Activated T-cell treated with anti-CD3 and anti-CD28 coated beads, Interleukin-2, amount 50 U/mL, for 72 hours (primary cell): ENCODE measurements at places on chromosomes 1 and 21. TPM values are rescaled to one million over a fixed set of nuclear protein-coding genes. Genes with fewer than 3 reads are reported as not detected.

Gene RIMKLA
- 1.9 TPM for total RNA-seq

Gene CRABP2
- 2.5 TPM for total RNA-seq

GRCh38 chr1:85578321-85579295 is 2.0 kb upstream of the CCN1 start:
- H3K27me3 ChIP-seq, result peaks cover 78% of the 10 kb centered on the region
- no peak for DNase-seq
- no peak overlapping the region for H3K27ac ChIP-seq
- H3K4me1 ChIP-seq, result peaks cover 23% of the 10 kb centered on the region
- peak overlapping the region; percentile 73 for H3K4me3 ChIP-seq

- no peak overlapping the region for H3K27ac ChIP-seq
- peaks cover 6% of the 10 kb centered on the region for H3K4me1 ChIP-seq
- no peaks in the 10 kb centered on the region for H3K36me3 ChIP-seq
- no peak overlapping the region for H3K4me3 ChIP-seq
Observed at GRCh38 chr1:46041974-46042373, 90.5 kb downstream of the PIK3R3 start.

DNA sequence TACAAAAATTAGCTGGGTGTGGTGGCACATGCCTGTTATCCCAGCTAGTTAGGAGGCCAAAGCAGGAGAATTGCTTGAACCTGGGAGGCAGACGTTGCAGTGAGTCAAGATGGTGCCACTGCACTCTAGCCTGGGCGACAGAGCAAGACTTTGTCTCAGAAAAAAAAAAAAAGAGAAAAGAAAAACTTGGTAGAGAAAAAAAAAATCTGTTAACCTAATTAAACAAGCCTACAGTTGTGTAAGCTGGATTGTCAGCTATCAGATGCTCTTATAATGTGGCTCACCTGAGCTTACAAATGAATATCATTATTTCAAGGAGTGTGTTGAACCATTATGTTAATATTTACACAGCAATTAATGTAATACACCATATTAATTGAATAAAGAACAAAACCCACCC is 26.4 kb upstream of the EYA3 start:
- peak overlapping the region; percentile 32 for H3K4me3 ChIP-seq
- H3K36me3 ChIP-seq, result no peaks in the 10 kb centered on the region
- DNase-seq, result no peak
- H3K27me3 ChIP-seq, result peaks cover 48% of the 10 kb centered on the region
- H3K4me1 ChIP-seq, result peaks cover 27% of the 10 kb centered on the region
- no peak overlapping the region for H3K27ac ChIP-seq

DNA sequence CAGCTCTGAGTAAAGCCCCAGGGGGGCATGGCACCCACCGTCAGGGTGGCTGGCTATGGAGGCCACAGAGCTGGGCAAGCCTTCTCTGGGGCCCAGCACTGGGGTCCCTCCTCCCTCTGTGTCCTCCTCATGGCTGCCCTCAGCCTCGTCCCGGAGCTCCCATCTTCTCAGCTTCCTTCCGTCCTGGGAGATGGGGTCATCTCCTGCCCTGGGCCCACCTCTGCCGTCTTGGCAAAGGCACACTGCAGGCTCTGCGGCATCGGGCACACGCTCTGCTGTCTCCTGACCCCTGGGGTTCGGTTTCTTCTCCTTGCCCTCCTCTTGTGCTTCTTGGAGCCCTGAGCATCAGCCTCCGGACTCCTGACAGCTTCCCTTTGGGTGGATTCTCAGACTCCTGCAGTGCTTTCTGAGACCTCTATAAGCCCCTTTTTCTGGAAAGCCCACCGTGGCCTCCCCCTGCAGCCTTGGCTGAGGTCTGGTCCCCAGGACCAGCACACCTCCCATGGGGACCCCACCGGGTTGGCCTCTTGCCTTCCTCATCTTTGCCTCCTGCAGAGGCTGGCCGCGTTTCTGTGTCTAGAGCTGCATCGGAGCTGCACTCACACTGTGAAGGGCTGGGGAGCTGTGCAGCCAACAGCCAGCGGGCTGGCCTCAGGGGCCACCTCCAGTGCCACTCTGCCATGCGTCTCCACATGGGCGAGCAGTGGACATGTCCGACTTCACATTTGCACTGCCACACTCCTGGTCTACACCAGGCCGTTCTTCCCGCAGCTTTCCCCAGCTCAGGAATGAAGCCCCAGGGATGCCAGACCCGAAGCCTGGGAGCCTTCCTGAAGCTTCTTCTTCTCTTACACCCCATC is 11.6 kb downstream of the UMODL1 start:
- no peak for DNase-seq
- H3K27me3 ChIP-seq, result no peaks in the 10 kb centered on the region
- H3K36me3 ChIP-seq, result no peaks in the 10 kb centered on the region

DNA sequence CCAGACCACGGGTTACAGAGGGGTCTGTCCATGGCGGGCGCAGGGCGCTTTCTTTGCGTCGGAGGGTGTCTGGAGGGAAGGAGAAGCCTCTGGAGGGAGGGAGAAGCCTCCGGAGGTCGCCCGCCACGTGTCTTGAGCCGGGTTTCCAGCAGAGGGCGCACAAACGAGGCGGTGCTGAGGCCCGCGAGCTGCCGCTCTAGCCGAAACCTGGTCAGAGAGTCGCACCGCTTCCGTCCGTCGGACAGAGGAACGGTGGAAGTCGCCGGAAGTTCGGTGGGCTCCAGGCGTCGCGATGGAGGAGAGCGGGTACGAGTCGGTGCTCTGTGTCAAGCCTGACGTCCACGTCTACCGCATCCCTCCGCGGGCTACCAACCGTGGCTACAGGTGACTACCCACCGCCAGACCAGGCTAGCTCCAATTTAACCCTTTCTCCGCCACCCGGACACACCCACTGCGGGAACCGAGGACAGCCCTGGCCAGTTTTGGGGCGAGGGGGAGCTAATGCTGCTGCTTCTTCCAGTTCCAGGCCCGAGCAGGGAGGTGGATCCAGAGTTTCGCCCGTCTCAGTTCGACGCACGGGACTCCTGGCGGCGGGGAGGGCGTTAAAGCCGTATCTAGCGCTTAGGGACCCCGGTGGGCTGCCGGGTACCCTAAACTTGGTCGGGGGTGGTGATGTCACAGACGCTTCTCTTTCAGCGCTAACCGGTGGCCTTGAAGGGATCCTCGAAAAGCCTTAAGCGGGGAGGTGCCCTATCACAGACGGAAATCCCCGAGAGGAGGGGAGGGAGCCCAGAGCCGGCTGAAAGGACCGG is at the start of gene NECAP2:
Gene NECAP2 (plus strand): TSS at position 255 of the 812 bp plus-strand sequence. CDS start 38 bp downstream, at position 293.
- H3K4me1 ChIP-seq, result peaks cover 39% of the 10 kb centered on the region
- H3K27me3 ChIP-seq, result no peaks in the 10 kb centered on the region
- H3K27ac ChIP-seq, result peak within 1 kb of the TSS; percentile 97
- peak; percentile 96 for DNase-seq
- H3K36me3 ChIP-seq, result peaks cover 14% of the 10 kb centered on the region
- H3K4me3 ChIP-seq, result peak within 1 kb of the TSS; percentile 97
